Cardiac fibroblast (primary cell): ENCODE measurements at places on chromosomes 6 and 20.
A peak's percentile ranks its signal among the peaks of the same experiment; 100 is the strongest.

DNA sequence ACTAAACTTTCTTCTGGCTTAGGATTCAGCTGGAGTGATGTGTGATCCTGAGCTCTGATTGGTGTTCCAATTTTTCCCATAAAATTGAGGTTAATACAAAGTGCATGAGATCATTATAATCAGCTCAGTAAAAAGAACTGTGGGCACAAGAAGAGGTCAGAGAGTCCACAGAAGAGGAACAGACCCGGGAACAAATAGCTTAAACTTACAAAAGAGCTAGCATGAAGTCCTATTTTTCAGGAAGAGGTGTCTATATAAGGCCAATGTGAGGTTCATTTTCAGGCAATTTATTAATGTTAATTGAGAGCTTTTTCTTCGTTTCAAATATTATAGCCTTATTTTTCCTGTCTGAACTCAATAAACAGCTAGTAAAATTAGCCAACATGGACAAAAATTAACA, 26.9 kb upstream of the STX11 start:
- DNase-seq, result no peak

DNA sequence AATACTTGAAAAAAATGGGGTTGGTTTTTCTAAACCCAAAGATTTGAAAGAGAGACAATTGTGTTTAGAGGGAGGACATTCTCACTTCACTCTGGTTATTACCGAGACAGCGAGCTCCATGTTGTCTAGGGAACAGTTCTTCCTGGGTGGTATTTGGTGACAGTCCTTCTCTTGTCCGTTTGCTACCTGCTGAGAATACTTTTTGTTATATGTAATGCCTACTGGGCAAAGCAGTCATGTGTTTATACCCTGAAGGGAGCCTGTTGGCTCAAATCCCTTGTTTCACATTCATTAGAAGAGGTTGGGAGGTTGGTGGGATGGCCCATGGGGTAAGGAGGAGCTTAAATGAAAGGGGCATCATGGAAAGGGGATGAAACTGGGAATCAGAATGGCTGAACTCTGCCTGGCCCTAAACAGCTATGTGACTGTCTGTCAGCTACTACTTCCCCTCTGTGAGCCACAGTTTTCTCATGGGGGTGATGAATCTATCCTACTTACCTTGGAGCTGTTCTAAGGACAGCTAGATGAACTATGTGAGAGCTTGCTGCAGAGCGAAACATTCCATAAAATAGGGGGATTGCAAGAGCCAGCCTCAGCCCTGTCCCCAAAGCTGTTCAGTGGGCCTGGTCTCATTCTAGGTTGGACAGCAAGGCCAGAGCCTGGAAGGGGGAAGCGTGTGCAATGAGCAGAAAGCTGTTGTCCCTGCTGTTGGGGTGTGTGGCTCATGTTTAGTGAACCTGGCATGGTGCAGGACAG, 43.5 kb downstream of the FNDC1 start:
- no peak for DNase-seq

DNA sequence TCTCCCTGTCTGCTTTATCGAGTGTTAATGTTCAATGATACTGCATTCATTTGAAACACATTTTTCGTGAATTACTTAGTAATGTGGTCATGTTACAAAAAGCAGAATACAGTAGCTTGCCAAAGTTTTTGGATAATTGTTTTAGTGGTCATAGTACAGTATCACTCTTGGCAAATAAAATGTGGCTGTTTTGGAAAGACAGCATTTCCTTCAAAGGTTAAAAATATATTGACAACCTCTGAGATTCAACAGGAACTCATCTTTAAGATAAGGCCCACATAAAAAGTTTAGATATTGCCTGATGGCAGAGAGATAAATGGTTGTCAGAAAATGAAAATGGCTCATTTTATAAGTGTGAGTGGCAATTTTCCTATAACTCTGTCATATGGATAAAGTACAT, 297.7 kb upstream of the MAN1A1 start:
- peak; percentile 20 for DNase-seq

- no peak for DNase-seq
Measured at GRCh38 chr6:70376628-70377027, 36.7 kb upstream of the FAM135A start.

DNA sequence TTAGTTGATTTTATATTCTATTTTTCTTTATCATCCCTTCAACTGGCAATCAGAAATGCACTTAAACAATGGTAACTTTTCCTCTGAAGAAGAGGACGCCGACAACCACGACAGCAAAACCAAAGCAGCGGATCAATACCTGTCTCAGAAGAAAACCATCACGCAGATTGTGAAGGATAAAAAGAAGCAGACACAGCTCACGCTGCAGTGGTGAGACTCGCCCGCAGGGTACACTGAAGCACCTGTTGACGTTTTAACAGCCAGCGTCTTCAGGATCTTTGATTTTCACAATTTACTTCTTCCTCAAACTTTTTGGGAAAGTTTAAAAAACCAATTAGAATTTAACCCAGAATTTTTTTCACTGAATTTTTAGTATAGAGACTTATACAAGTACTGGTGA, 701 bp downstream of the RFX6 start:
- DNase-seq, result no peak

GRCh38 chr20:5191829-5192569, 65.2 kb downstream of the CDS2 start:
- DNase-seq, result peak; percentile 86

DNA sequence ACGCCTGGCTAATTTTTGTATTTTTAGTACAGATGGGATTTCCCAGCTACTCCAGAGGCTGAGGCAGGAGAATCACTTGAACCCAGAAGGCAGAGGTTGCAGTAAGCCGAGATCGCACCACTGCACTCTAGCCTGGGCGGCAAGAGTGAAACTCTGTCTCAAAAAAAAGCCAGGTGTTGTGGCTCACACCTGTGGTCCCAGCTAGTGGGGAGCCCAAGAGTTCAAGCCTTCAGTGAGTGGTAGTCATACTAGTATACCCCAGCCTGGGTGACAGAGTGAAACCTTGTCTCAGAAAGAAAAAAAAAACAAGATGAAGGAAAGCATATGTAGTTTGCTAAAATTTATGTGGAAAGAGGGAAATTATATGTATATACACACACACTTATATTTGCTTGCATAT, 20.0 kb upstream of the POU5F1 start:
- DNase-seq, result no peak

DNA sequence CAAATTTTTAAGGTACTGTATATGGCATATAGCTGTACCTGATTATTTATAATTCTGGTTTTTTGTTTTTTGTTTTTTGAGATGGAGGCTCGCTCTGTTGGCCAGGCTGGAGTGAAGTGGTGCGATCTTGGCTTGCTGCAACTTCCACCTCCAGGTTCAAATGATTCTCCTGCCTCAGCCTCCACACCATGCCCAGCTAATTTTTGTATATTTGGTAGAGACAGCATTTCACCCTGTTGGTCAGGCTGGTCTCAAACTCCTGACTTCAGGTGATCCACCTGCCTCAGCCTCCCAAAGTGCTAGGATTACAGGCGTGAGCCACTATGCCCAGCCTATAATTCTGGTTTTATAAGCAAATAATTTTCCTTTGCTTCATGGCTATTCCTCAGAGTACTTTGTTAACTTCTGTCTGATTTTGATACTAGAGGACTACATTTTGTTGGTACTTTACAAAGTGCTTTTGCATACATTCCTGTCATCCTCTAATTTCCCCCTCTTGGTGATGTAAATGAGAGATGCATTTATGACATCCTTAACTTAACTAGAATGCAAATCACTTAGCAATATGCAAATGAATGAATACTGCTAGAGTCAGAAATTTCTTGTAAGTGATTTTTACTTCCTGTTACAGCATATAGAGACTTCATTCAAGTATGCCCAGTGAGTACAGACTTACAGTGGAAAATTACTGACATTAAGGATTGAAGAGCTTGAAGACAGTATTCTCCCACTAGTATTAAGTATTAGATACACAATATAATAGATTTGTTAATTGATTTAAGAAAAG, 35.7 kb upstream of the ARID1B start:
- no peak for DNase-seq

DNA sequence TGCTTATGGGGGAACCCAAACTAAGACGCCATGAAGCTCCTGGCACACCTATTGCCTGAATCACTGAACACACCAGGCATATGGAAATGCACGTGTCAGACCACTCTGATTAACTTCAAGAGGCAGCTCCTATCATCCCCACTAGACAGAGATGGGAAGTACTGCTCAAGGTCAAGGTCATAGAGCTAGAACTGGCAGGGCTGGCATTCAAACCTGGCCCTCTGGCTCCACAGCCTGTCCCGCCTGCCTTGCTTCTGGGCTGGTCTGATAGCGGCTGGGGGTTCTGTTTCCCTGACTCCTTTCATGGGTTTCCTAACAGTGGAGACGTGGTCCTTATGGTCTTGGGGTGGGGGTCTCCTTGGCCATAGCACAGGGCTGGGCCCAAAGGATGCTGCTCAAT, 22.6 kb upstream of the DSN1 start:
- DNase-seq, result no peak

DNA sequence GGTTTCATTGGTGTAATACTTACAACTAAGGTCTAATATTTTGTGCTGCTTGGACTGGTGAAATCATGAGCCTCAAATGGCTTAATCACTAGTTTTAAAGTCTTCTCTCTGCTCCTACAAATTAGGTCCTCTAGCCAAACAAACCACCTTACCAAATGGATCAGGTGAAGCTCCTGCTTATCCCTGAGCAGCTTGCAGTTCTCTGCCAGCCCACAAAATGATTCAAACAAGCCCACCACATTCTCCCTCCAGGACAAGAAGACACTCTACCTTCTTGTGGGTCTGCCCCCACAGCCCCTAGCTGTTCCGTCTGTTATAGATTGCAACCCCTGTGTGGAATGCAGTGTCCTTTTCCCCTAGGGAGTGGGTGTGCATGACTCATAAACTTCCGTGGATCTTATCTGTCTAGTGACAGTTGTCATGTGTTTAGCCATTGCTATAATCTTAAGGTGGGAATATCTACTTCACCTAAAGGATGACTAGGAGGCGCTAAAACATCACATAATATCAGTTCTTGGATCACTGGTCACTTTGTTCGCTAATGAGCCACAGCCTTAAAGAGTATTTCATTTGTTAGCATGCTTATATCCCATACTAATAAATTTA, 940.5 kb upstream of the MANEA start:
- no peak for DNase-seq

GRCh38 chr6:87366072-87366827, 21.6 kb downstream of the C6orf163 start:
- peak; percentile 6 for DNase-seq

DNA sequence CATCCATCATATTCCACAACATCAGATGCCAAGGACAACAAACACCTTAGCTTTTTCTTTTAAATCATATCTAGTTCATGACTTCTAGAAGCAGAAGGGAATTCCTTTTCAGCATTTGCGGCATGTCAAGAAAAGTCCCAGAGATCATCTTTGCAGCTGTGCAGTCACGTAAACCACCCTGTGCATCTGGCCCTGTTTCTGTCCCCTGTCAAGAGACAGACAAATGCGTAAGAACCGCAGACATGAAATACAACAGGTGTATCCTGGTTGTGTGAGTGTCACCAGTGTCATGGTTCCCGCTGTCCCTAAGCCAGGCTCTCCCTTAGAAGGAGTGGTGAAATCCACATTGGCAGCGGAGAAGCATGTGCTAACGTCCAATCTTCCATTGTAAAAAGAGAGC, 28.1 kb downstream of the LY86 start:
- DNase-seq, result no peak

GRCh38 chr6:129494586-129494985, 215.4 kb downstream of the ARHGAP18 start:
- no peak for DNase-seq

GRCh38 chr6:25053875-25054371, 118.2 kb upstream of the RIPOR2 start:
- peak; percentile 69 for DNase-seq
